ENCODE measurements at places on chromosomes 6 and 20. TPM values are rescaled to one million over a fixed set of nuclear protein-coding genes. Genes with fewer than 3 reads are reported as not detected.

The HSPA1B gene
- total RNA-seq = 30.4 TPM

The TRIM31 gene
- total RNA-seq = not detected

The AGPAT1 gene
- 27.0 TPM for total RNA-seq

The LRFN2 gene
- not detected for total RNA-seq

The CNBD2 gene
- 6.5 TPM for total RNA-seq

The BPIFB4 gene
- total RNA-seq = not detected

The HDAC2 gene
- total RNA-seq = 68.4 TPM

The LRRN4 gene
- not detected for total RNA-seq

The AURKA gene
- 3.8 TPM for total RNA-seq

The MAS1 gene
- total RNA-seq = not detected

The SLA2 gene
- total RNA-seq = 0.67 TPM

The GTF3C6 gene
- total RNA-seq = 93.3 TPM

The WFDC10B gene
- not detected for total RNA-seq

The LY6G6C gene
- total RNA-seq = not detected

The ENPP5 gene
- total RNA-seq = 0.44 TPM

The MUC21 gene
- not detected for total RNA-seq

The SCRT2 gene
- not detected for total RNA-seq

The NFKBIE gene
- 94.7 TPM for total RNA-seq

The PKIB gene
- total RNA-seq = 0.81 TPM

The TRIM38 gene
- total RNA-seq = 36.8 TPM

The BNIP5 gene
- total RNA-seq = 0.10 TPM

The HLA-DPA1 gene
- total RNA-seq = 718 TPM

The BMP7 gene
- total RNA-seq = not detected

The LAMA5 gene
- total RNA-seq = 19.8 TPM

The TSPO2 gene
- total RNA-seq = not detected

The CBLN4 gene
- total RNA-seq = not detected

The DNMT3B gene
- total RNA-seq = 0.20 TPM

The AGER gene
- total RNA-seq = 23.5 TPM

The TP53TG5 gene
- not detected for total RNA-seq

The PPIL4 gene
- 20.9 TPM for total RNA-seq
